Pulmonary artery endothelial cell (primary cell): ENCODE measurements at places on chromosomes 3 and 15. TPM values are rescaled to one million over a fixed set of nuclear protein-coding genes. Genes with fewer than 3 reads are reported as not detected.

GRCh38 chr15:76163457-76164295, 103.9 kb downstream of the TMEM266 start:
- DNase-seq = no peak

DNA sequence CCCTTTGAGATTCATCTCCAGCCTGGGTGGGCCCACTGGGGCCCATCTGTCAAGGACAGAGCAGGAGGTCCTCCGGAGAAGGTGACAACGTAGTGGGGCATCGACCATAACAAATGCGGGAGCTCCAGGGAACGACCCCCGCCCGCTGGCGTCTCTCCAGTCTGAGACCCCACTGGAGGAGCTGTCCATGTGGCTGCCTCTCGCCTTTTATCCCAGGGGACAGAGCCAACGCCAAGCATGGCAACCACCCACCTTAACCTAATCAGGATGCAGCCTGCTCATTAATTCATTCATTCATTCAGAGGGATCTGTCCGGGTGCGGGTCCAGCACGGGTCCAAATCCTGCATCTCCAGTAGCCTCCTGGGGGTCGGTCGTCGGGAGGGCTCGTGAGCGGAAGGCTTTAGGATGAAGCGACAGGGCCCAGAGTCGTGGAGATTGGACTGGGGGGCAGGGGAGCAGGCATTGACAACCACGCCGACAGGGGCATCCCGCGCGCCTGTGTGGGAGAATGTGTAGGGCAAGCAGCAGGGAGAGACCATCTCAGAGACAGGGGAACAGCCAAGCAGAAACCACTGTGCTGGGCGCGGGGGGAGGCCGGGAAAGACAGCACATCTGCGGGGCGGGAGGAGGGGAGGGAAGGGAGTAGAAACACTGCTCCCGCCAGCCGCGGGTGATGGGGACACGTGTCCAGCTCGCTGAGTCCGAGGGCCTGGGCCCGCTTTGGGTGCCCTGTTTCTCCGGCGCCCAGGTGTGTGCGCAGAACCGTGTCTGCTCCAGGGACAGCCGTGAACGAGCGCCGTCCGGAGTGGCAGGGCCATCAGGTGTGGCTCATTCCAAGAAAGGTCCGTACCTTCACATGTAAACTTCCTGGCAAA, 1.9 kb downstream of the PIGZ start:
- no peak for DNase-seq

Gene SIDT1
- not detected in 2 replicates for total RNA-seq

Gene GPR176
- total RNA-seq = 78.3 and 84.3 TPM in 2 replicates

- DNase-seq = no peak
Measured at GRCh38 chr3:153245661-153246060, 83.6 kb downstream of the RAP2B start.

DNA sequence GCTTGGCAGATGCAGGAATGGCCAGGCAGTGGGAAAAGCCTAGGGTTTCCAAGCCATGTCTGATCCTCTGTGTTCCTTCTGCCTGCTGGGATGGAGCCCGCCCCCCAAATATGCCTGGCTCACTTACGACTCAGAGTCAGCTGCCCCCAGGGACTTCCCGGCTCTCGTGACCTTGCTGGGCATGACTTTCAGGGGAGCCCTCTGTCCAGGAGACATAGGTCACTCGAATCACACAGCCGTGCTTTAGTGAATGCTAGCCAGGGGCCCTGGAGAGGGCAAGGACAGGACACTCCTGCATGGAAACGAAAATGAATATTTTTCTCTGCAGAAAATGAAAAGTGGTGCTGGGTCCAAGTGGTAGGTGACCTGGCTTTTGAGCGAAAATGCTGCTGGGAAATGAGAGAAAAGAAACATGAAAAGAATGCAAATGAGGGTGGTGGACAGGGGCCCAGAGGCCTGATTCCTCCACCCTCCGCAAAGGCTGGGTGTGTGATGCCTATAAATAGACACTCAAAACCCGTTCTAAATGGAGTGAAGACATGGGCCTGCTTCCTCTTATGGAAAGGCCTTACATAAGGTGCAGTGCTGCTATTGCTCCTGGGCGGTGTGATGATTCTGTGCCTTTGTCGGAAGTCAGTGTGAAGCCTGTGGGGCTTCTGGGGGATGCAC, 107.4 kb downstream of the APBA2 start:
- no peak for DNase-seq

Gene NLGN1
- 37.5 and 49.3 TPM in 2 replicates for total RNA-seq

DNA sequence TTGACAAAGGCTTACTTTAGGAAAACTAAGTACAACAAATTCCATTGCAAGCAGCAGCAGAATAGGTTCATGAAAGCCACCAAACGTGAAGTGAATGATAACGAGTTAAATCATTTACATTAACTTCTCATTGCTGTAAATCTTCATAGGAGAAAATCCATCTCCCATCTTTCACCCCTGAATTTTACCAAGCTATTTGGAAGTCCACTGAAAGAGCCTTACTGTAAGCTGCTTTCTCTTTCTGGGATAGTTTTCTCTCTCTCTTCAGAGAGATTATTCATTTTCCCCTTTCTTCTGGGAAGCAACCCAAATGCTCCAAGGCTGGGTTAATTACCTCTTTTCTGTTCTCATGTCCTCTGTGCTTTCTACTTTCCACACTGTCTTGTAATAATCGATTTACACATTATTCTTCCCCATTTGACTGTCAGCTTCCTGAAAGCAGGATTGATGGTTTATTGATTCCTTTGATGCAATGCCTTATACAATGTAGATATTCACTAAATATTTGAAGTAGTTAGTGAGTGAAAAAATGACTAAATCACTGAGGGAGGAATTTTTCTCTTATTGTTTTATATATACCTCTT, 914.3 kb upstream of the ARPP21 start:
- no peak for DNase-seq

DNA sequence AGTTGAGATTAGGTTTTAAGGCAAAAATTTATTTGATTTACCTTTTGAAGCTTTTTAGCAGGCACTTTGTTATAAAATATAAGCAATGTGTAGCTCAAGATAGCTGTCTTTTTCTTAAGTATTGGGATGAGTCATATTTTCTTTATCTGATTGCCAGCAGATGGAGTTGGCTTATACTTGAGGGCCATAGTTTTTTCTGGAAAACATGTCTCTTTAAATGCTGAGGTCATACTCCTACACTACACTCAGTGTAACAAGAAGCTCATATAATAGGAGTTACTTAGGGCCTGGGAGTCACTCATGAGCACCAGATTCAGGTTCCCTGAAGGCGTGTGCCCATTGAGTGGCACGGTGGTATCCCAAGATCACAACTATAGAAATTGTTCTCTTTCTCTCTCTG, 579.8 kb downstream of the EDEM1 start:
- no peak for DNase-seq

DNA sequence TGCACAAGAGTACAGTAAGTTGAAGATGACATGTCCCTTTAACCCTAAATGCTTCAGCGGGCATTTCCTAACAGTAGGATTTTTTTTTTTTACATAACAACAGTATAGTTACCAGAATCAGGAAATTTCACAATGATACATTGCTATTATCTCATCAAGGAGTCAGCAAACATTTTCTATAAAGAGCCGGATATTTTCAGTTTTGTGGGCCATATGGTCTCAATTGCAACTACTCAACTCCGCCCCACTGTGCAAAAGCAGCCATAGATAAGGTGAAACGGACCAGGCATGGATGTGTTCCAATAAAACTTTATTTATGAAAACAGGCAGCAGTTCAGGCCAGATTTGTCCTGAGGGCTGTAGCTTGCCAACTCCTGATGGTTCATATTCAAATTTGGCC, 130.6 kb downstream of the SMAD6 start:
- no peak for DNase-seq

Gene LRRC28
- total RNA-seq = 13.4 and 14.8 TPM in 2 replicates

- DNase-seq = no peak
Measured at GRCh38 chr3:123795471-123796251, 88.5 kb downstream of the MYLK start.

GRCh38 chr3:101932326-101933068, 83.2 kb downstream of the NFKBIZ start:
- no peak for DNase-seq

DNA sequence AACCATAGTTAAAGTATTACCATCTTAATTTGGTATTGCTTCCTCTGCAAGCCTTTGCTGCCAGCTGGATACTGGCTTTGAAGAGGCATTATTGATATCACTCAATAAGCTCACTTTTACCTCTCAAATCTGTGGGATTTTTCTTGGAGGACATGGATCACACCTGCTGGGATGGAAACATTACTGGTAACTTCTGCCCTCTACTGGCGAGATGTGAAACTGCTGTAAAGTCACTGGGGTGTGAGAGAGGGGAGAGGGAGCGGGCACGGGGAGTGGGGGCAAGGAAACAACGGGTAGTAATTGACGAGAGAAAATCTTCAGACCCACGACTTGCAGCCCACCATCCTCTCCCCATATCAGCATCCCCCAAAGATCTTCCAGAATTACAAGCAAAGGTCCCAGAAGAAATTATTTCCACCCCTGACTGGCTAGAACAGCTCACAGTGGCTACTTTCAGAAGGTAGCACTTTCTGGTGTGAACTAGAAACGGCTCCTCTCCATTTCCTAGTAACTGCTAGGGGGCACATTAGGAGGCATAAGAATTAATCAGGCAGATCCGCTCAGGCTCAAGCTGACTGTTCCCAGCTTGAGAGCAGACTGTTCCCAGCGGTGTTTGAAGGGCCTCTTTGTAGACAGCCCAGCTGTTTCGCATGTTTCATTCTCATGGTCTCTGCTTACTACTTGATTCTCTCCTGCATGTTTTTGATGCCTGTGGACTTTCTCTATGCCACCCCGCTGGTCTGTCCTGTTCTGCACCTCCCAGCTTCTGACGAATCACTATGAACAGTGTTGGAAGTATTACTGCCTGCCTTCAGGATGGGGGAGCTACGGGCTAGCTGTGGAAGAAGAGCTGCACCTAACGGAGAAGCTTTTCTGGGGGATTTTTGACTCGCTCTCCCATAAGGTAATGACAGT, 230.4 kb upstream of the CHRM5 start:
- DNase-seq = no peak

GRCh38 chr3:122077293-122078234, 22.4 kb downstream of the CD86 start:
- no peak for DNase-seq

Gene CCDC9B
- 17.0 and 25.1 TPM in 2 replicates for total RNA-seq

DNA sequence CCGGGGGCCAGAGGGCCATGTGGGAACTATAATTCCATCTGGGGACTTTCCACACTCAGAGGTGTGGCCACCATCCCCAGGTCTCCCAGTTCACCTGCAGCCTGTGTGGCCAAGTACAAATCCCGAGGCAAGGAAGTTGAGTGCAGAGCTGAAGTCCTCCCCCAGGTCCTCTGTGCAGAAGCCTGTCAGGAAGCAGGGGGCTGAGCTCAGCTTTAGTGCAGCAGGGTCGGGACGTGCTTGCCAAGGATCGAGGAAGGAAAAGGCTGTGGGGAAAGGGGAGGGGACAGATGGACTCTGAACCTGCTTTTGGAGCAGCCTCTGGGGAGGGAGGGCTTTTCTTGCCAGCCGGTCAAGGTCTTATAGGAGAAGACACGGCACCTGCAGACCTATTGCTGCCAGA, 67.7 kb downstream of the CHRNA7 start:
- no peak for DNase-seq

DNA sequence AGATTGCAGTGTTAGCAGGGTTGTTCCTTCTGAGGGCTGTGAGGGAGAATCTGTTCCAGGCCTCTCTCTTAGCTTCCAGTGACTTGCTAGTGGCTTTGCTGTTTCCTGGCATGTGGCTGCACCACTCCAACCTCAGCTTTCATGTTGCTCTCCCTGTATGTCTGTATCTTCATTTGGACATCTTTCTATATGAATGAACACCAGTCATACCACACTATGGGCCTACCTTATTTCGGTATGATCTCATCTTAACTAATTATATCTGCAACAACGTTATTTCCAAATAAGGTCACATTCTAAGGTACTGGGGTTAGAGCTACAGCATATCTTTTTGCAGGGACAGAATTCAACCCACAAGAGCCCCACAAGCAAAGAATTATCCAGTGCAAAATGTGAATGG, 356.7 kb upstream of the UMPS start:
- DNase-seq = no peak

GRCh38 chr3:13670292-13670691, 121.4 kb downstream of the FBLN2 start:
- DNase-seq = no peak

Gene PTX3
- total RNA-seq = 1,084 and 1,117 TPM in 2 replicates

Gene C3orf22
- total RNA-seq = not detected in 2 replicates

GRCh38 chr3:111143-112069, 85.2 kb upstream of the CHL1 start:
- no peak for DNase-seq

Gene ANKRD63
- 0.20 TPM in 1 of 2 replicates, not detected in the other for total RNA-seq

GRCh38 chr3:9339761-9340471, 22.9 kb upstream of the THUMPD3 start:
- DNase-seq = no peak

- DNase-seq = no peak
Measured at GRCh38 chr3:18207226-18207625, 217.9 kb downstream of the SATB1 start.

GRCh38 chr15:74584779-74585178, 30.9 kb upstream of the CLK3 start:
- no peak for DNase-seq

DNA sequence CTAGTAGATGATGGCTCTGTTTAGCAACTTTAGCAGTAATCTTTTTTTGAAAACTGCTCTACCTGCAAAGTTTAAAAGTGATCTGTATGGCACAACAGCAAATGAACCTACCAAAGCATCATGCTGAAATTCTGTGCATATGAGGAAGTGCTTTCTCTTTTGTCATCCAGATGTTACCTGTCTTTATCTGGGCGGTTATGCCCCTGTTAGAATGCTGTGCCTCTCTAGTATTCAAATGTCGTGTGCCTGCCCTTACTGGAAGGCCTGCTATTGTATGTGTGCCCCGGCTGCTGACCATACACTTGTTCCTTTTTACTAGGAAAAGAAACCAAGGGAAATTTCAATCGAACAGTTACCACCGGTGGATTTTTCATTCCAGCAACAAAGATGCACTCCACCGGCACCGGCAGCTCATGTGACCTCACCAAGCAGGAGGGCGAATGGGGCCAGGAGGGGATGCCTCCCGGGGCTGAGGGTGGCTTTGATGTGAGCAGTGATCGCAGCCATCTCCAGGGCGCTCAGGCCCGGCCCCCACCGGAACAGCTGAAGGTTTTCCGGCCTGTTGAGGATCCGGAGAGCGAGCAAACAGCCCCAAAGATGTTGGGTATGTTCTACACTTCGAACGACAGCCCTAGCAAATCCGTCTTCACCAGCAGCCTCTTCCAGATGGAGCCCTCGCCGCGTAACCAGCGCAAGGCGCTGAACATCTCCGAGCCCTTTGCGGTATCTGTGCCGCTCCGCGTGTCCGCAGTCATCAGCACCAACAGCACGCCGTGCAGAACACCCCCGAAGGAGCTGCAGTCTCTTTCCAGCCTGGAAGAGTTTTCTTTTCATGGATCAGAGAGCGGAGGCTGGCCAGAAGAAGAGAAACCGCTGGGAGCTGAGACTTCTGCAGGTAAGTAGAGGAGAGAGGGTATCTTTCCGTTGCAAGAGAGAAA, 61.6 kb downstream of the TMEM39A start:
- no peak for DNase-seq

Gene ARL13B
- total RNA-seq = 8.8 and 13.7 TPM in 2 replicates

Gene CLDN18
- not detected in 2 replicates for total RNA-seq

GRCh38 chr3:185625784-185626183, 39.7 kb downstream of the SENP2 start:
- no peak for DNase-seq

Gene ZBTB47
- 17.3 and 22.4 TPM in 2 replicates for total RNA-seq

- no peak for DNase-seq
Measured at GRCh38 chr3:169699536-169700050, 36.1 kb upstream of the MECOM start.

- no peak for DNase-seq
Measured at GRCh38 chr15:71348597-71348996, 233.3 kb downstream of the THSD4 start.
